ENCODE measurements at places on chromosomes 12 and 14.

- DNase-seq, result no peak
Observed at GRCh38 chr12:47698055-47698454, 7.8 kb downstream of the RPAP3 start.

DNA sequence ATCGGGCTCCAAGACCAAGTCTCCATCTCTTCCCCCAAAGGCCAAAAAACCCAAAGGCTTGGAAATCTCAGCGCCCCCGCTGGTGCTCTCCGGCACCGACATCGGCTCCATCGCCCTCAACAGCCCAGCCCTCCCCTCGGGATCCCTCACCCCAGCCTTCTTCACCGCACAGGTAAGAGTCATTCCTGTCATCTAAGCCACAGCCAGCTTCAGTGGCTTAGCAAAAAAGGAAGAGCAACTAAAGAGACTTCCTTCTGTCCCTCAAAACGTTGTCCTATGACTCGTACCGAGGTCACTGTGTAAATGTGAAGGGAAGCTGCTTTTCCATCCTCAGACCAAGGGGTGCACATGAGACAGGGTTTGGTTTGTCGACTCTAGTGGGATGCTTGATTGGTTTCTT lies 53.4 kb downstream of the ELK3 start:
- no peak for DNase-seq

DNA sequence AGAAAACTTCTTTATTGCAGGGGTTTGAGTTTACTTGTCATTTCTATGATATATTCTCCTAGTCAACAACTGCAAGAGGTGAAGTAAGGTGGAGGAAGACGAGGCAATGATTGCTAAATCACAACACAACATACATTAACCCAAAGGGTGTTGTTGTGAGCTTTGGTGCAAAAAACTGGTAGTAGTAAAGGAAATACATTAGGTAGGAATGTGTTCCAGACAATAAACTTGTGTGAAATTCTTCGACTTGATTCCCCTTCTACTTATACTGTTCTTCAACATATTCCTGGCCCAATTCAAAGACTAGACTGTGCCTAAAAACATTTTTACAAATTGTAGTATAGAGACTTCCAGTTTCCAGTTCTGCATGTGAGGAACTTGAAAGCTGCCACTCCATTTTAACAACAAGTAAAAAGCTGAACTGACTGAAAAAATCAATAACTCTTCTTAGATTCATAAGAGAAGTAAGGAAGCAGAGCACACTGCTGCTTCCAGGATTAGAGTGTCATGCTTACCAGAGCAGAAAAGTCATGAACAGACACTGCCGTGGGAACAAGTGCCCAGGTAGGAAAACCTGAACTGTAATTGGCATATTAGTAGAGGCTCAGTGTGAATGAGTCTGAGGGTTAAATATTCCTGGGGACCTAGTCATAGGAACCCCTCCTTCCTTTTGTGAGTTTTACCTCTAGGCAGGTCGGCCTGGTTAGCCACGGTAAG lies 22.2 kb downstream of the COX8C start:
- DNase-seq, result no peak

DNA sequence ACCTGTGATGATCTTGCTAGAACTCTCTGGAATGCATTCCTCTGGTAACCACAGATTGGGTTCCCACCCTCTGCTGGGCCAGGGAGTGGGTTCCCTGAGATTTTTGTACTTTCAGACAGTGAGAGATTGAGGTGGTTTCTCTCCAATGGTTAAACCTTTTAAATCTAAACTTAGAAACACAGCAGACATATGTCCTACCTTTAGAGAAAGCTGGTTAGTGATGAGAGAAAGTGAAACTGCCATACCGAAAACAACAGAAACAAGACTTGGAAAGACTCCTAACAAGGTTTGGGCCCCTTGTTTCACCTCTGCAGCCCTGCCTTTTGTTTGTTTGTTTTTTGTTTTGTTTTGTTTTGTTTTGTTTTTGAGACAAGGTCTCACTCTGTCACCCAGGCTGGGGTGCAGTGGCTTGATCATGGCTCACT lies 9.7 kb upstream of the SGPP1 start:
- no peak for DNase-seq

- DNase-seq, result no peak
Observed at GRCh38 chr12:48977290-48978281, 536 bp upstream of the WNT1 start.

GRCh38 chr12:109356577-109356976 lies 8.9 kb downstream of the MYO1H start:
- no peak for DNase-seq

DNA sequence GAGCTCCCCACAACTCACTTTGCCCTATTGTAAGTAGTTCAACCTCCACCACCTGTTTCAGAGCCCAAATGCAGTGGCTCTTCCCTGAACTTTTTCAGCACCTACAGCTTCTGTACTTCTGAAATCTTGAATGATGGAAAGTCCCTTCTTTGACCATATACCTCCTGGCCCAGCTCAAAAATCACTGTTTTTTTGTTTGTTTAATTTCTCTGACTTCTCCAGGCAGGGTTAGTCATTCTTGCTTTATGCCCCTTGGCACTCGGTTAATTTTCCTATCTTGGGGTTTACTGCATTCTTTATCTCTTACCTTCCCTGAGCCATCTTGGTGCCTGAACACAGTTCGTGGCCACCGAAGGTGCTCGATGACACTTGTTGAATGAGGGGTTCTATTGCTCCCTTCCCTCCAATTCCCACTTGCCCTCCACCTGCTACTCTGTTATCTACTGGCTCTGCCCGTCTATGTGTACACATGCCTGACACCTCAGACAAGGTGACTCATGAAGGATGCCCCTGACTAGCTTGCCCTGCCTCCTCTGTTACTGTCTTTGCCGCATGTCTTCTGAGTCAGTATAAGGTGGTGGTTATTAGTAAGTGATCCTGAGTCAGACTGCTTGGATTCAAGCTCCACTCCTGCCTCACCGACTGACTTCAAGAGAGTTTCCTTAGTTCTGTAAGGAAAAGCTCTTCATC lies 4.4 kb downstream of the AMHR2 start:
- peak; percentile 71 for DNase-seq

DNA sequence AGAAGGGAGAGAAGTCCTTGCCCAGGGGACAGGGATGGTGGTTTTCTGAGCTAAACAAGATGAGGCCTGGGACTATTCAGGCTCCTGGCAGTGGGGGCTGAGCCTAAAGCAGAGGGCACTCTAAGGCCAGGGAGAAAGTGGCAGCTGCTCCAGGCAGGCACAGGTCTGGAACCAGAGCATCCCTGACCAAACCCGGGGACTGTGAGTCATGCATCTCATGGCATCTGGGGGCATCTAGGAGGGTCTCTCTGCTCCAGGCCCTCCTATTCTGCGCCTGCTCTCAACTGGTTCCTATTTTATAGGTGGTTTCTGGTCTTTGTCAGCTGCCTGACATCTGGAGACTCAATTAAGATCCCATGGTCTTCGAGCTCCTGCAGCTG lies 11.6 kb downstream of the KRT7 start:
- DNase-seq, result no peak

DNA sequence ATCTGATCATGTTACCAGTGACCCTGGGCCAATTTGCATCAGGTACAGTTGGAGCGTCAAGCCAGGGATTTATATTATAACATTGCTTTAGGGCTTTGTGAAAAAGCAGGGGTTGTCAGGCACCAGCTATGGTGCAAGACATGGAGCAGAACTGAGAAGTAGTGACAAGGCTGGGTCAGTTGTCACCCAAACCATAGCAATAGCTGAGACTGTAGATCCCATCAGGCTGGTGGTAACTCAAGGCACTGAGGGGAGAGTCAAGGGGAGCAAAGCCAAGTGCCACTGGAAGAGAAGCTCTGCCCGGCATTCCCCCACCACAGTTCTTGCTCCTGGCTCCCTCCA lies 16.9 kb downstream of the BCL2L14 start:
- DNase-seq, result no peak

- no peak for DNase-seq
Observed at GRCh38 chr12:19576506-19577280, 137.4 kb downstream of the AEBP2 start.

- no peak for DNase-seq
Observed at GRCh38 chr12:6751767-6752166, 1.2 kb downstream of the MLF2 start.

DNA sequence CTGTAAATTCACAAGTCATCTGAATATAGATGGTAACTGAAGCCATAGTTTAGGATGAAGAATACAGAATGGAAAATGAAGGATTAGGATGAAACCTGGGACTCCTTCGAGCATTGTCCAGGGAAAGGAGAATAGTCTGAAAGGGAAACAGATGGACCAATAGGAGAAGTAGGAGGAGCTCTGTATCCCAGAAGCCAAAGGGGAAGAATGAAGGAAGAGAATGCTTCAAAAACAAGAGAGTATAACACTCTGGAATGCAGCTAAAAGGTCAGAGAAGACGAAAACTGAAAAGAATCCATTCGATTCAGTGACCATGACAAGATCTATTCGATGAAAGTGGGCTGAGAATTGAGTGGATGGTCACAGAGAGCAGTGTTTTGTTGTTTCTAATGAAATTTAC lies 1.0 kb downstream of the GMFB start:
- DNase-seq, result no peak

GRCh38 chr12:115407036-115407435 lies 723.1 kb upstream of the TBX3 start:
- DNase-seq, result no peak

DNA sequence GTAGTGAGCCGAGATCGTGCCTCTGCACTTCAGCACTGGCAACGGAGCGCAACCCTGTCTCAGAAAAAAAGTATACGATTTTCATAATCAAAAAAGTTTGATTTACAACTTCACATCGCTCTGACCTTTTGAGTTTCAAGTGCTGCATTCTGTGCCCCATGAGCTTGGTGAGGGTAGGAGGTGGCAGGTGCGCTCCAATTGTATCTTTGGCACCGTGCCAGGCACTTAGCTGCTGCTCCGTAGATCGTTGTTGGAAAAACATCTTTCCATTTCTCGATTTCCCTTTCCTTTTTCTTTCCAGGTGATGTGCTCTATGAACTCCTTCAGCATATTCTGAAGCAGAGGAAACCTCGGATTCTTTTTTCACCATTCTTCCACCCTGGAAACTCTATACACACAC lies 203.7 kb downstream of the ETV6 start:
- no peak for DNase-seq

DNA sequence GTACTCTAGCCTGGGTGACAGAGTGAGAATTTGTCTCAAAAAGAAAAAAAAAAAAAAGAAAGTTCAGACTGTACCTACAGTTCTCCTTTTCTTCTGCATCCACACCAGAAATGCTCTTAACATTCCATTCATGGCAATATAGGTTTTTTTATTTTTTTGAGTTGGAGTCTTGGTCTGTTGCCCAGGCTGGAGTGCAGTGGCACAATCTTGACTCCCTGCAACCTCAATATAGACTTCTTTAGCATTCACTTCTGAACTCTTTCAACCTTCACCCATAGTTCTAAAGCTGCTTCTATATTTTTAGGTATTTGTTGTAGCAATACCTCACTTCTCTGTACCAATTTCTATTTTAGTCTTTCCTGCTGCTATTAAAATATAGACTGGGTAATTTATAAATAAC lies 1095.7 kb downstream of the FLRT2 start:
- no peak for DNase-seq

DNA sequence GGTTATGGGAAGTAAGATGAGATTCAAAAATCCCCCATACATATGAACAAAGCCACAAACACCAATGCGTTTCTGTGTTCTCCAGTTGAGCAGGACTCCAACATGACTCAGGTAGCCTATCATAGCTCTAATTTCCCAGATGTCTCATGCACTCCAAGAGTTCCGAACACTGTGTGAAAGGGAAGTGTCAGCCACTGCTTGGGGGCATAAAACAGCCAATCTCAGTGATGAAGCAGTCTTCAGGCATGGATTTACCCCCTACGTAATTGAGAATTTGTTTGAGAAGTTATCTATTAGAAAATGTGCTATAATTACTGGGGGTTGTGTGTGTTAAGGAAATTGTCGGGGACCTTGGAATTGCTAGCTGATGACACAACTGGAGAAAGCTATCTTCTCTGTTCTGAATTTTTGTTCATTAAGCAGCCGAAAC lies 153.9 kb upstream of the AVPR1A start:
- no peak for DNase-seq

- no peak for DNase-seq
Observed at GRCh38 chr12:90741611-90742010, 213.4 kb downstream of the CCER1 start.

- DNase-seq, result no peak
Observed at GRCh38 chr14:54342806-54343205, 54.0 kb upstream of the CDKN3 start.

- no peak for DNase-seq
Observed at GRCh38 chr12:112443916-112444315, 25.2 kb downstream of the PTPN11 start.

DNA sequence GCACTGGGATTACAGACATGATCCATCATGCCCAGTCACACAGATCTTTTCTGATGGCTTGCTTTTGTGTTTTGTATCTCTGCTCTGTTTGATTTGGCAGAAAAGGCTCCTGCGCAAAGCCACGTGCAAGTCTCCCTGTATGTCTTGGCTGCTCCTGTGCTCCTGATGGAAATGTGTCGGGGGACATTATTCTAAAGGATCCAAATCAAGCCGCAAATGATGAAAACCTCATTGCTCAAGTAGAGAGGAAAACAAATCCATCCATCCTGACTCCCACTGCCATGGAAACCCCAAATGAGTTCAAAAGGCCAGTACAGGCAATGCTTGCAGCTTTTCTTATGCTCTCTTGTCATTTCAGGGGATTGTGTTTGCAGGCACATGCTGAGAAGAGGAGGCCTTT lies 93.8 kb downstream of the NDUFA12 start:
- no peak for DNase-seq

DNA sequence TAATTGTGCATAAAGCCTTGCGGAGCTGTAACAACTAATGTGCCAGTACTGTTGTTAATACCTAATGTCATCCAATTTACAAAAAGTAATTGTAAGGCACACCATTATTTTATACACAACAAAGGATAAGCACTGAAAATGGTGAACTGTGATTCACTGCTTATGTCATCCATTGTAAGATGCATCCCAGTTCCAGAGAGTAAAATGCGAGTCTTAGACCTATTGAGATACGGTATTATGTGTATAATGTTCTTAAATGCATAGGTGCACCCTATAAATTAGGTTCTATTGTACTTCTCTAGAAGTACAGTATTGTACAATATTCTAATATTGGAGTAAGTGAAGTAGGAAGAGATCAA lies 406 bp downstream of the PARP2 start:
- DNase-seq, result no peak

GRCh38 chr14:96581902-96582301 lies 79.7 kb downstream of the PAPOLA start:
- DNase-seq, result no peak

DNA sequence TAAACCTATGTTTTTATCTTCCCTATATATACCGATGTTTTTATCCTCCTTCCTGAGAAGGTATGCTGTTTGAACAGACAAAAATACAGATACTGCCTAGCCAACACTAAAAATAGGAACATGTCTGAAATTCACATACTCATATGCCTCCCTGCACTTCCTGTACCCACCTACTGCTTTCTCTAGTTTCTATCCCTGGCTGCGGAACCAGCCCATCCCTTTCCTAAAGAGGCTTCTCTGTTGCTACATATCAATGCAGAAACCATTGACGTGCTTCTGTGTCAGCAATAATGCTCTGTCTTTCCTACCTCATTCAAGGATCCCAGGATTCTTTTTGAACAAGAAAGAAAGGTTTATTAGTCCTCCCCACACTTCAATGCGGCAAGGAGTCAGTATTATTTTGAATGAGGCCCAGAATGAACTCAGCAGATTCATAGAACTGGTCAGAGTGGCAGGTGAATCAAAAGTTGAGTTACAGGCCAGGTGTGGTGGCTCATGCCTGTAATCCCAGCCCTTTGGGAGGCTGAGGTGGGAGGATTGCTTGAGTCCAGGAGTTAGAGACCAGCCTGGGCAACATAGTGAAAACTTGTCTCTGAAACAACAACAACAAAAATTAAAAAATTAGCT lies 67.8 kb upstream of the NAP1L1 start:
- no peak for DNase-seq

All from AG04449 (cell line).